Activated CD8-positive, alpha-beta T cell treated with anti-CD3 and anti-CD28 coated beads, Interleukin-2, amount 10 ng/mL, durations not matched to agents 7 days and 5 days (primary cell): ENCODE measurements at places on chromosomes 3 and 15.

DNA sequence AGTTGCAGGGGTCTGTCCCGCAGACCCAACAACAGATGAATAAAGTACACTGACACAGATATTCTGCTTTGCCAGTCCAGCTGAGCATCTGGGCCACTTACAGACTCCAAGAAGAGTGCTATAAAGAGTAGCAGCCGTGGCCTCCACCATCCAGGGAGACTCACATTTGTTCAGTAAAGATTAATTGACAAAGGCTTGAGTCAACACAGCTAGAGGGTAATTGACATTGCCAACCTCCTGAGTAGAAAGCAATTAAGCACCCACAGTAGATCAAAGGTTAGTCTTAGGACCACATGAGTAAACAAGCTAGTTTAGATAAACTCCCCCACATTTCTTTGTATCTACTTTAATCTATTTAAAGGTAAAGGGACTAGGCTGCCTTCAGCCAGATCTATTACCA lies 16.3 kb upstream of the CRTC3 start:
- DNase-seq, result no peak

DNA sequence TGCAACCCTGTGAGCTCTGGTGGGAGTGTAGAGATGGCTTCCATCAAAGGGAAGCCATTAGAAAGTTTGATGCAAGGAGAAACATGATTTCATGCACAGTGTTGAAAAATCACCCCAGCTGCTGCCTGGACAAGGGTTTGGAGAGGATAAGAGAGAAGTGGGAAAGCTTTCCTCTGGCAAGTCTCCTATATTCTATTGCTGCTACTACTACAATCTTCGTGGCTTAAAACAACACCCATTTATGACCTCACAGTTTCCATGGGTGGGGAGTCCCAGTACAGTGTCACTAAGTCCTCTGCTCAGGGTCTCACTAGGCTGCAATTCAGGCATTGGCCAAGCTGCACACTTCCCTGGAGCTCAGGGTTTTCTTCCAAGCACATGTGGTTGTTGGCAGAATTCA lies 229.3 kb downstream of the TAFA4 start:
- DNase-seq, result no peak

DNA sequence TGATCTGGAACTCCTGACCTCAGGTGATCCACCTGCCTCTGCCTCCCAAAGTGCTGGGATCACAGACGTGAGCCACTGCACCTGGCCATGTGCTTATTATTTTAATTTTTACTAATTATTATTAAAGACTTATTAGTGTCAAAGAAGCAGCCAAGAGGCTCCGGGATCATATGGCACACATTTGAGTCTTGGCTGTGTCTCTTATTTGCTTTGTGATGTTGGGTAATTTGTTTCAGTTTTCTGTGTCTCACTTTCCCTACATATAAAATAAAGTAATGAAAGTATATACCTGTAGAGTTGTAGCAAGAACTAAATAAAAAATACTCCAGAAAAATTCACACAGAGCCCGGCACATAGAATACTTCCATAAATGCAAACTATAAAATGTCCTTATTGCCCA lies 238.0 kb upstream of the TBL1XR1 start:
- no peak for DNase-seq

- DNase-seq, result no peak
Observed at GRCh38 chr3:28634019-28634418, 285.4 kb upstream of the AZI2 start.

DNA sequence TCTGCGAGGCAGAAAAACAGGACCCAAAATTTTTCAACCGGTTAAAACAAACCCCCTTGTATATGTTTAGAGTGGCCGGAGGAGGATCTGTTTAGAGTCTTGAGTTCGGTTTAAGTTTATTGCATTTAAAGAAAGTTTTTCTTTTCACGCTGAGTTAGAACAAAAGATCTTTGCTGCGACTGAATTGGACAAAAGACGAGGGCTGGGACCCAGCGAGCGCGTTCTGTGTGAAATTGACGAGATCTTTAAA lies 9.8 kb downstream of the NR2F2 start:
- no peak for DNase-seq

DNA sequence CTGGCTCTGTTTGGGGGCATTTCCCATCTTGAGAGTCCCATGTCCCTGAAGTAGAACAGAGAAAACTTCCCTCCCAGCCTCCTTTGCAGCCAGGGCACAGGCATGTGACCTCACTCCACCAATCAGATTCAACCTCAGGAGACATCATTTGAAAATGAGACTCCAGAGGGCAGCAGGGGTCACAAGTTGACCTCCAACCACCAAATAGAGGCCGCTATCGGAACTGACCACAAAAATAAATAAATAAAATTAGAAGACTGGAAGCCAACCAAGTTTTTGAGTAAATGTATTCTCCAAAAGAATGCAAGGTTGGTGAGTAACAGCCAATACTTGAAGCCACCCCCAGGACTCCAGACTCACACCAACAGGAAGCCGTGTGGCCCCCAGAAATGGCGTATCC lies 106.5 kb downstream of the CHSY1 start:
- DNase-seq, result no peak

- DNase-seq, result no peak
Observed at GRCh38 chr3:13587442-13587841, 38.5 kb downstream of the FBLN2 start.

GRCh38 chr15:101052681-101053121 lies 133.5 kb downstream of the LRRK1 start:
- DNase-seq, result peak; percentile 13

GRCh38 chr15:68489421-68489820 lies 57.5 kb upstream of the ITGA11 start:
- no peak for DNase-seq
